ENCODE measurements at places on chromosomes 4 and X.

GRCh38 chr4:137274404-137274803 lies 257.9 kb downstream of the PCDH18 start:
- DNase-seq = no peak

- no peak for DNase-seq
Observed at GRCh38 chr4:22764183-22764582, 71.4 kb downstream of the GBA3 start.

DNA sequence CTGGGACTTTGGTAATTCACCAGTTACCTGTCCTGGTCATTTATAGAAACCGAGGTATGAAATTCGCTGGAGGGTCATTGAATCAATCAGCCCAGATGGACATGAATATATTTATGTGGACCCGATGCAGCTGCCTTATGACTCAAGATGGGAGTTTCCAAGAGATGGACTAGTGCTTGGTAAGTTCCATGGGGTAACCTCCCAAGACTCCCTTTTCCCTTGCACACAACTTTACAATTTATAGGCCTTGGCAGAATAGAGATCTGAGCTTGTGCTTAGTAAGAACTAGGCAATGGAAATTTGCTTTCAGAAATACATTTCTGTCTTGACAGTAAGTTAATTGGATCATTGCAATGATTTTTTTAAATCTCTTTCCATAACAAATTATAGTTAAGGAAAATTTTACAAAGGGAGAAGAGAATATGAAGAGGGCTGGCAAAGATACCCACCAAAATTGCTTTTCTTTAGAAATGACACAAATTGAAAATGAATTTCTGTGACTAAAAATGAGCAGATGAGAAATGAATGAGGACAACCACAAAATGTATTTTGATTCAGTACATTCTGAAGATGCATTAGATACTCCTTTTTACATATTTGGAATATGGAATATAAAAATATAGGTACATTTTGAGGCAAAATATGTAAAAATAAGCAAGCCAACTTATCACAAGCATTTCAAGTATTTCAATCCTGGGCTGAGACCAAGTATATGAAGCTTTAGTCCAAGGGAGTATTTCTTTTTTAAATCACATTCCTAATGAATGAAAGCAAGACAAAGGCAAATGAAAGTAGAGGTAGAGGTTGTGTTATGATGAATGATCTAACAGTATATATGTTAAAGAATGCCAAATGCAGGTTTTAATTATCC lies 45.9 kb downstream of the PDGFRA start:
- no peak for DNase-seq

DNA sequence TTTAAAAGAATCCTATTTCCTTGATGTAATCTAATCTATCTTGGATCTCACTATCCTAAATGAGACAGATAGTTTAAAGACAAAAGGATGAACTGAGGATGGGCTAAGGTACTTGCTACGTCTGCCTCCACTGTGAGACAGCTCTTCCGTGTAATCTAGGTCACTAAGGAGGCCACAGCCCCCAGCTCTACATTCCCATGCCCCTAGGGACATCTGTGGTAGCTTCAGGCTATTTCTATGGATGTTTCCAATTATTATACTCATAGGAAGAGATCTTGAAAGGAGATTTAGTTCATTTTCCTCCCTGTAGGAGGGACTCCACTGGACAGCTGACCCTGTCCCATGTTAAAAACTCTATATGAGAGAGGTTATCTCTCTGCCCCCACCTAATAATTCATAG lies 140.8 kb upstream of the TRPC5 start:
- no peak for DNase-seq

GRCh38 chr4:149409555-149409962 lies 406.1 kb downstream of the IQCM start:
- DNase-seq = peak; percentile 37

- DNase-seq = no peak
Observed at GRCh38 chr4:185578284-185578683, 43.0 kb upstream of the PDLIM3 start.

- DNase-seq = no peak
Observed at GRCh38 chrX:88416965-88417364, 330.1 kb upstream of the CPXCR1 start.

GRCh38 chrX:123223859-123224258 lies 39.8 kb downstream of the GRIA3 start:
- DNase-seq = no peak

- DNase-seq = no peak
Observed at GRCh38 chrX:40821780-40822179, 86.4 kb upstream of the MED14 start.

DNA sequence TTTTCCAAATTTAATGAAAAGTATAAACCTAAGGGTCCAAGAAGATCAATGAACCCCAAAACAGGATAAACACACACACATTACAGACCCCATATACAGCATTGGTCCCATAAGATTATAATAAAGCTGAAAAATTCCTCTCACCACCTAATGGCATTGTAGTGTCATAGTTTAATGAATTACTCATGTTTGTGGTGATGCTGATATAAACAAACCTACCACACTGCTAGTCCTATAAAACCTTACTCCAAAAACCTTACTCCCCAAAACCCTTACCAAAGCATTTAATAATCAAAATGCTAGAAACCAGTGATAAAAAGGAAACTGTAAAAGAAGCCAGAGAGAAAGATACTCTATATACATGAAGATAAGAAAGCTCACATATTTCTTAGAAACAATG lies 148.1 kb upstream of the SH3RF1 start:
- no peak for DNase-seq
